ENCODE measurements at places on chromosomes 4 and X.

- DNase-seq = no peak
Observed at GRCh38 chrX:122196343-122196742, 987.7 kb upstream of the GRIA3 start.

GRCh38 chr4:105894660-105895582 lies at the start of gene NPNT:
Gene NPNT, plus strand, starts transcription at chr4:105895471. Its CDS starts 182 bp downstream, at chr4:105895653.
- DNase-seq = no peak

- no peak for DNase-seq
Observed at GRCh38 chr4:153062652-153063168, 126.6 kb downstream of the FHDC1 start.

GRCh38 chr4:162497564-162498167 lies 333.9 kb upstream of the FSTL5 start:
- DNase-seq = peak; percentile 8

DNA sequence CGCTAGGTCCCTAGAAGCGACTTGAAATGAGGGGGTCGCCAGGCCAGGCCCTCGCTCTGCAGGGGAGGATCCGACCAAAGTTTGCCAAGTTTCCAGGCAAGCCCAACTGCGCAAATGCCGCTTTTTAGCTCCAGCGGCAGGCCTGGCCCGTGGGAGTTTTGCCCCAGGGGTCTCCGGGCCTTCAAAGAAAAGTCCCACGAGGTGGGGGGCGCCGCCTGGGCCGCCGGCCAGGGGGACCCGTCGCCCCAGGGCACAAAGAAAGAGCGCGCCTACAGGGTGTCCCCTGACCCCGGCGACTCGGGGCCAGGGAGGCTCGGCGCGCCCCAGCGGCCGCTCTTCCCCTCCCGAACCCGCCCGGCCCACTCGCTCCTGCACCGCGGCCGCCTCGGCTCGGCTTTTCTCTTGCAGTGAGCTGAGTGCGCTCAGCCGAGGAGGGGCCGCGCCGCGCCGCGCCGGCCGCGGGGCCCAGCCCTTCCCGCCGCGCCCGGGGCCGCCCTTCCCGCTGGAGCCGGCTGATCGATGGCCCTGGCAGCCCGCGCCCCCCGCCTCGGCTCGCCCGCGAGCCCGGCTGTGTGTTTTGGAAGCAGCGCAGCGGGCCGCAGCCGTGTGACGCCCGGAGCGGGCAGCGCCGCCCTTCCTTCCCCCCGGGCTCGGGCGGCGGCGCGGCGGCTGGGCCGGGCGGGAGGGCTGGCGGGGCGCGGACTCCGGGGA lies 754 bp upstream of the KLF3 start:
- no peak for DNase-seq

DNA sequence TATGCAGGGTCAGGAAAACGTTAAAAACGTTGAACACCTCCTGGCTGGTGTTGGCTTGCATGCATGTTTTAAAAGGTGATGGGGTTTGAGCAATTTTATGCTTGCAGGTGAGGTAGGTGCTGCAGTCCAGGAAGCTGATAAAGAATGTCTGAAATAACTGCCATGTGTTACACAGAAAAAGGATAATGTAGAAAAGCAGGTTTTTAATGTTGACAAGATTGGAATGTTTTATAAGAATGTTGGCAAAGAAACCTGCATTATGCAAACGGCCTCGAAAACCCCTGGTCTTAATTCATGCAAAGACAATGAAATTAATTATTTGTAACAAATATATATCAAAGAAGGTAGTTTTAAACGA lies 723.7 kb upstream of the AGA start:
- no peak for DNase-seq

GRCh38 chr4:100164808-100165760 lies 25.2 kb downstream of the DDIT4L start:
- no peak for DNase-seq

DNA sequence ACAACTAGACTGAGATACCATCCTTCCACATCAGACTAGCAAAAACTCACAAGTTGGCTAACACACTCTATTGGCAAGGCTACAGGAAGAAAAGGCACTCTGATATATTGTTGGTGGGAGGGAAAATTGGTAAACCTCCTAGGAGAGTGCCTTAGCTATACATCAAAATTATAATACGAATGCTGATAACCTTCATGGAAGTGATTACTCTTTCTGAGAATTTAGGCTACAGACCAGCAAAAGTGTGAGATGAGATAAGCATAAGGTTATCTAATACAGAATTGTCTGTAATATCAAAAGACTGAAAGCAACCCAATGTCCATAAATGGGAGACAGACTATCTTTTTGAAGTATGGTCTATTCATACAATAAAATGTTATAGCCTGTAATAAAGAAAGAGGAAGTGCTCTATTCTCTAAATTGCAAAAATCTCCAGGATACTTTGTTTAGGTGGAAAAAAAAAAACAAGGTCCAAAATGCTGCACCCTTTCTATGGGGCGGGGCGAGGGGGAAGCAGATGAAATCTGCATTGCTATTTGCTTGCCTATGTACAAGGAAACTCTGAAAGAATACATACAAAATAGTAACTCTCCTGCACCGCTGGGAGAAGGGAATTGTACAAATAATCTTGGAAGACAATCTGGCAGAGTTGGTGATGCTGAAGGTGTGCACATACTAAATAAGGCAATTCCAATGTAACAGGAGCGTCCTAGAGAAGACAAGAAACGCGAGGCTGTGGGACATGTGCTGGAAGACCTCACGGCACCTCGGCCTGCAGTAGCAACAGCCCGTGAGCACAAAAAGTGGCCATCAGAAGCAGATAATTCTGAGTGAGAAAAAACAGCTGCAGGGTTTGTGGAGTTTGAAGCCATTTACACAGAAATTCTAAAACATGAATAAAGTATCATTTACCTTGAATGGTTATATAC lies 109.7 kb downstream of the AFAP1 start:
- DNase-seq = no peak

Data from AG09319 (cell line).